HT-29 (cell line): ENCODE measurements at places on chromosomes 5 and 9. TPM values are rescaled to one million over a fixed set of nuclear protein-coding genes. Genes with fewer than 3 reads are reported as not detected.
A peak's percentile ranks its signal among the peaks of the same experiment; 100 is the strongest.

DNA sequence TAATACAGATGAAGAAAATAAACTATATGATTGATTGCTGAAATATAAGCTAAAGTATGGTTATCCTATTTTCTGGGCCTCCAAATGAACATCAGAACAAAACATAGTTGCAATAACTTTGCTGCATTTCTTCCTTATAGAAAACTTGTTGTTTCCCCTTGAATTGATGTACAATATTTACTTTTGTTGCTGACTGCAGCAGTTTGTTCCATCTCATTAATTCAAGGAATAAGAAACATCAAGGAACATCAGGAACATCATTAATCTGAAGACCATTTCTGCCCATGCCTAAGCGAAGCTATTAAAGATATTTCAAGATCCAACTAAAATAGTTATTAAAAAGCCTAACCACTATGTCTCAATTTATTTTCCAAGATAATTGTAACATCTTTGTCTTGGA, 363.6 kb upstream of the EDIL3 start:
- DNase-seq: no peak

DNA sequence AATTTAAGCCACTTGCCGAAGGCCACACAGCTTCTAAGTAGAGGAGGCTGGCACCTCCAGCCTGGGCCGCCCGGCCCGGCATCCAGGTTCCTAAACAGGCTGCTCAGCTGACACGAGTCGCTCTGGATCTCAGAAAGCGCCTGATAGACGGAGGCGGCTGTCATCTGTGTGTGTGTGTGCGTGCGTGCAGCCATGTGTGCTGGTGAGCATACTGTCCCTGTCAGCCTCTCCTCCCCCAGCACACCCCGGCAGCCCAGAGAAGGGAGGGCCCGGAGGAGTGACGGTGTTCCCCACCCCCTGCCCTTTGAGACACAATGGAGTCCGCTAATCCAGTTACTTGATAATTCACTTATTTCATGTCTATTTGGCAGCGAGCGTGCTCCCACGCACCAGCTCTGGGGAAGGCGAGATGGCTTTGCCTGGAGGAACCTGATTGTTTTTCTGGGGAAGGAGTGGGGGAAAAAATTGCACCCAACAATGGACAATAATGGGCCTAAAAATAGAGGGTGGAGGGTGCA, 20.0 kb downstream of the NTNG2 start:
- DNase-seq: no peak

DNA sequence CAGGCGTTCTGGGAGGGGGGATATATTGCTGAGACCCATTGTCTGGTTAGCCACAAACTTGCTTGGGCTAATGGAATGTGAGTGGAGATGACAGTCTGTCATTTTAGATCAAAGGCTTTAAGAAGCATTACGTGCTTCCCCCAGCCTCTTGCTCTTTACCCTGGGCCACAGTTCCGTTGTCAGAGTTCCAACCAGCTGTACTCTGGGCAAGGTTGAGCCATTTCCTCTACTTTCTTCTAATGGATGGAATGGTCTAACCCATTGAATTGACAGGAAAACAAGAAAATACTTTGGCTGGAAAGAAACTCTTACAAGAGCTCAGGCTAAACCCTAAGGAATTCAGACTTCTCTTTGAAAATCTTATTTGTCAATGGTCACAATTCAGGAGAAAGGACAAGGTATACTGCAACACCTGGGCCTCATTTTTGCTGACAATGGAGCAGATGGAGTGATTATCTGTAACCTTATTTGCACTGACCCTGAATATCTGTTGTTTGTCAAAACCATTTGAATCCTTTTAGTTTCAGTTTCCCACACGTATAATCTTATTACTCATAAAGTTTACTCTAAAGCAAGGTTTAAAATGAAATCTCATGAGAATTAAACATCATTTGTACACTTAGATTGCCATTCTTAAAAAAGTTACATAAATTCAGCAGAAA, 231.4 kb downstream of the PDE4D start:
- no peak for DNase-seq

- DNase-seq: peak; percentile 63
Observed at GRCh38 chr5:150209099-150209635, 19.3 kb downstream of the SLC6A7 start.

- no peak for DNase-seq
Observed at GRCh38 chr5:133311176-133311575, 259.4 kb downstream of the HSPA4 start.

DNA sequence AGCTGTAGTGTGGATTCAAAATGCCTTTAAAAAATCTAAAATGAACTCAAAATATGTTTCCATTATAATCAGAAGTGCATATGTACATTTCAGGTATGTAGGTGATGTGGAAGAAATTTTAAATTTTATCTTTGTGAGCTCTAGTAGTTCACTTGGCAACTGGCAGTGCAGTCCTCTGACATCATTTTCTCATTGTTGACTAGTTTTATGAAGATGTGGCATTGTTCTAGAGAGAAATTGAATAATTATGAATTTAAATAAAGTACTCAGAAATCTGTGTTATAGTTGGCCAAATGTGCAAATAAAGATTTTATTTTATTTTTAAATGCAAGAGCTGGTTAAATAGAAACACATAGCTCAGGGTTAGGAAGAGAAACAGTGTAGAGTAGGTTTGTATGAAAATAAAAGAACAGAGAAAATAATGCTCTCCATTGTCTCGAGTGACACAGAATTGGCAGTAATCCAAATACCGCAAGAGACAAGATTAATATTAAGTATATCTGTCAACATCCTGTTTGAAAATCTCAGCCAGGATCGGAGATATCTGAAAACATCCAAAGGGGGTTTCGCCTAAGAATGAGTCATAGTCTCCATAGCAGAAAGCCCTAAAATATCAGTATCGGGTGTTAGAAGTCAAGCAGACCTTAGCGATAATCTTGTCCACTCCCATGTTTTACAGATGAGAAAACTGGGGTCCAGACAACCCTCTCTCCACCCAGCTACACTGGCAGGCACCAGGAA, 189.4 kb downstream of the CCDC192 start:
- DNase-seq: peak; percentile 85

- DNase-seq: no peak
Observed at GRCh38 chr9:114905170-114905940, 25.0 kb downstream of the TNFSF8 start.

DNA sequence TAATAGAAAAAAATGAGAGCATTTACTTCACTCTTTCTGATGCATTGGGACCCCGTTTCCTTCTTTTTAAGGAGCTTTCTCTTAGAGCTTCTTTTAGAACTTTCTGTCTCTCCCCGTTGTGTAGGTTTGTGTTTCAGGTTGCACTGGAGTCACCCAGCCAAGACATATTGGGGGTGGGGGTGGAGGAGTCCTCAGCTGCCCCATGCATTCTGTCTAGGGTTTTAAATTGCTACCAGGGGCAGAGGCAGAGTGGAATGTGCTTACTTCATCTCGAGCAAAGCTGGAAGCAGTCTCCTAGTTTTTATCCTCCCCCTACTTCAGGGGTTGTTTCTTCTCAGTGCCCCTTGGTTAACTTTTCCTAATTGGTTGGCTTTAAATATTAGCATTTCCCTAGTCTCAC, 9.4 kb downstream of the OR2K2 start:
- DNase-seq: no peak

GRCh38 chr5:54087436-54087835, 222.9 kb downstream of the ARL15 start:
- DNase-seq: no peak

DNA sequence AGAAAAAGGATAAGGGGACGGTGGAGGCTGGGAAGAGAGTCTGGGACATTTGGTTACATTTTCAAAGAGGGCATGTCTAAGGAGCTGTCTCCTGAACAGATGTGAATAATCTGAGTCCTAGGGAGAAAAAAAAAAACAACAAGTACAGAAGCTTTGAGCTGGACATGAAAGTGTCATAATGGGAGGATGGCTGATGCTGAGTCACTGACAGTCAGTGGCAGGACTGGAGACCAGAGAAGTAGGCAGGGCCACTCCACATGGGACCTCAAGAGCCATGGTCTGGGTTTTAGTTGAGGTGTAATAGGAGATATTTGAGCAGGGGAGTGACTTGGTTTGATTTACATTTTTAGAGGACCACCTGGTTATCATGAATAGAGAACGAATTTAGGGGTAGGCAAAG, 70.6 kb downstream of the DPYSL3 start:
- DNase-seq: no peak

- DNase-seq: no peak
Observed at GRCh38 chr9:87787735-87788134, 61.8 kb downstream of the CTSL start.

- peak; percentile 22 for DNase-seq
Observed at GRCh38 chr9:137350696-137351584, 48.9 kb upstream of the NRARP start.

DNA sequence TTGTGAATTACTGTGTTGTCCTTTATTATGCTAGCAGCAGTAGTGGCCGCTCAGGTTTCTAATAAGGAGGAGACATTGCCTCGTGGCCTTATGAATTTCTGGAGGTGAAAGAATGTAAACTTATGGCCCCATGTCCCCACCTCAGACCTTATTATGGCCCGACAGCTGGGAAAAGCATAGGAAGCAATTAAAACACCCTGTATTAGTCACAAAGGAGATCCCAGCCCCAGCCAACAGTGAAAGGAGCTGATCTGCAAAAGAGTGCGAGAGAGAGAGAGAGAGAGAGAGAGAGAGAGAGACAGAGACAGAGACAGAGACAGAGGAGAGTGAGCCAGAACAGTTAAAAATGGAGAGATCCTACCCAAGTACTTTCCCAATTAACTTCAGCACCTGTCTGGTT, 269.3 kb downstream of the DMRT2 start:
- no peak for DNase-seq

- DNase-seq: peak; percentile 47
Observed at GRCh38 chr5:31531543-31531887, 378 bp downstream of the DROSHA start.

GRCh38 chr9:95845751-95846150, 29.7 kb upstream of the ERCC6L2 start:
- no peak for DNase-seq

- no peak for DNase-seq
Observed at GRCh38 chr5:76560952-76561891, 62.0 kb downstream of the F2RL2 start.

GRCh38 chr9:4762886-4763541, 22.0 kb upstream of the AK3 start:
- no peak for DNase-seq

- DNase-seq: no peak
Observed at GRCh38 chr9:133322701-133323100, 13.3 kb downstream of the SURF6 start.

DNA sequence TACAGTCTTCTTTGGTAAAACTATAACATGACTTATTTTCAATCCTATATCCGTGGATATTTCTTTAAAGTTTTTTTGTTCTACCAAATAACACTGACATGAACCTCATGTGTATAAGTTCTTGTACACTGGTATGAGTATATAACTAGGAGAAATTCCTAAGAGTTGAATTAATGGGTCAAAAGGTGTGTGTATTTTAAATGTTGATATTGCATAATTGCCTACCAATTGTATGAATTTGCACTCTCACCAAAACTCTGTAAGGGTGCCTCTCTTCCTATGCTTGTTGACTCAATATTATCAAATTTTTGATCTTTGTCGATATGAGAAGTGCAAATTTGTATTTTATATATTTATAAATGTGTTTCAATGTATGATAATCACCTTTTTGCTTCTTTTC, 22.9 kb upstream of the CCL21 start:
- no peak for DNase-seq

- DNase-seq: no peak
Observed at GRCh38 chr5:132226516-132227234, 978 bp downstream of the P4HA2 start.

GRCh38 chr5:51201708-51202107, 181.5 kb upstream of the ISL1 start:
- DNase-seq: no peak

DNA sequence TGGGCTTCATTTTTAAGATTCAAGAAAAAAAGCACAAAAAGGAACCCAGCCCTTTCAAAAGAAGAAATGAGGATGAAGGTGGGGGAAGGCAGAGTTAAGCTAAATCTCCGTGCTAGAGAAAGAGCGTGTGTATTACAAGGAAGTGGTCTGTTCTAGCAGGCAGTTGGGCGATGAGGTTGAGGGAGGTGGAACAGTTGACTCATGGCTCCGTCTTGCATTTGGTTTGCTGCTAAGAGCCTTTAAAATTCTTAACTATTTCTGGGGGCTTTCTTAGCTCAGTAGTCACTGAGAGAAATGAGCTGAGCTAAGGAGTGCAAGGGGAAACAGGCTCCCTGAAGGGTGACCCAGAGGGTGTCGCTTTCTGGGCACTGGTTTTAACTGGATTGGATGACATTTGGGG, 117.4 kb downstream of the GCNT1 start:
- DNase-seq: no peak

- DNase-seq: peak; percentile 60
Observed at GRCh38 chr5:171272996-171273970, 35.8 kb upstream of the TLX3 start.

GRCh38 chr9:98974554-98974953, 30.8 kb downstream of the COL15A1 start:
- DNase-seq: no peak

DNA sequence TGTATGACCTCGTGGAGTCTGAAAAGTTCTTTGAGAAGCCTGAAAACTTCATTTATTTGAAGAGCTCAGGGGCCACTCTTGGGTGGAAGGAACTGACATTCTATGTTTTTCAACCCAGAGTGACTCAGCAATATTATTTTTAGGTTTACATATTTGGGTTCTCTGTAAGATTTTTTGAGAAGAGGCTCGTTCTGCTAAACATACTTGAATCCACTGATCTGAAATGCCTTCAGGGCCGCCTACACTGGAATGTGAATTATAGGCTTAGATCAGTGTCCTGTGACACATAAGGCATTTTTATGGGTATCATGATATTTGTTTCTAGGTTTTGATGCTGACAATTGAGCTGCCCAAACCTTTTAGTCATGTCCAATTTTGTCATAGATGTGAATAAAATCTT, 86.2 kb downstream of the PSAT1 start:
- DNase-seq: no peak

CAMK4 gene
- total RNA-seq: not detected in 2 replicates

LCN2 gene
- total RNA-seq: 221 and 241 TPM in 2 replicates

TGFBR1 gene
- total RNA-seq: 4.7 and 4.9 TPM in 2 replicates

CDH6 gene
- not detected in 2 replicates for total RNA-seq

PNPLA7 gene
- total RNA-seq: 0.60 and 0.94 TPM in 2 replicates

PCDHGA5 gene
- 0.13 TPM in 2 replicates for total RNA-seq

PCDHB7 gene
- total RNA-seq: 0.05 TPM in 2 replicates

EIF4EBP3 gene
- 3.0 and 6.5 TPM in 2 replicates for total RNA-seq
